Left renal pelvis (tissue), 4 donors: ENCODE measurements at places on chromosomes 7 and 10. TPM values are rescaled to one million over a fixed set of nuclear protein-coding genes. Genes with fewer than 3 reads are reported as not detected.

GRCh38 chr7:137895301-137896221 lies 48.8 kb upstream of the DGKI start:
- no peak for DNase-seq

- DNase-seq, result no peak
Observed at GRCh38 chr10:130882906-130883305, 428.6 kb downstream of the TCERG1L start.

GRCh38 chr7:119351320-119351719 lies 921.7 kb upstream of the KCND2 start:
- no peak for DNase-seq

DNA sequence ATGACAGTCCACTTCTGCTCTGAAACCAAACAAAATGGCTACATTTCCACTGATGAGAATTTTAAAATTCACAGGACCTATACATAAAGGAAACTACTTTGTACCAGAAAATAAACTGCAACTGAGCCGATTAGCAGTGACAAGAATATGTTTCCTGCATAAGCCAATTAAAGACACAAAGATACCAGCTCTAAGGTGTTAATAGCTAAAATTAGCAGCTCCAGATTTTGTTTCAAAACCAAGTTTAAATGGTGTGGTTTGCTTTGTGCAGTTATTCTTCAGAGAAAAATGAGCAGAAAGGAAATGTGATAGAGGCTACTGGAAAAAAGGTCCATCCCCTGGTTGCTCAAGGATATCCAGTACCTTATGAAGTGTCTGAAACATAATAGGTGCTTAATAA lies 123.2 kb downstream of the ANK3 start:
- DNase-seq, result no peak

DNA sequence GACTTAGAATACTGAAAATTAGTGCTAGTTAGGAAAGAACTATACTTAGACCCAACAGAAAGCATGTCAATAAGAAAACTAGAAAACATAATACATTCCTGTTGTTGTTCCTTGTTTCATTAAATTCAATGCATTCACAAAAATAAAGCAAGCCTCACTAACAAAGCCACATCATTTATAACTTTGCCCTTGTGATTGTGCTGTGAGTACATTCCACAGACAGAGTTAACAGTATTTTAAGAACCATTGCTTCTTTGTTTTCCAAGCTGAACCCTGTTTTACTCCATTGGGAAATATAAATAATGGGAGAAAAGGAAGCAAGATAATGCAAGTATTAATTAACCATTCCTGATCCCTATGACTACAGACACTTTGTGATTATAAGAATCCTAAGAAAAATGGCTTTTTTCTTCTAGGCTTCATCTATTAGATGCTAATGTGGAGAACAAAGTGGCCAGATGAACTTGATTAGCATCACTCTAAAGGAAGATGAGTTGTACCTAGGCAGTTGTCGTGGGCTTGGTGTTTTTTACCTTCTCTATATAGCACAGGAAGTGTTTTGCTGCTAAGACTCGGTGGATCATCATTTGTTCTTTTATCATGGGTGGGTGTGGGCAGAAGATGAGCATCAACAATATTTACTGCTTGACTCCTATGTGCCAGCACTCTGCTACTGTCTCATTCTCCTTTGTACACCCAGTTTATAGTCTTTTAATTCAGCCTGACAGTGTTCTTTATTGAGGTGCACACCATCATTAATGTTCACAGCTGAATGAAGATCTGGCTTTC lies 34.2 kb upstream of the ZNRF2 start:
- no peak for DNase-seq

DNA sequence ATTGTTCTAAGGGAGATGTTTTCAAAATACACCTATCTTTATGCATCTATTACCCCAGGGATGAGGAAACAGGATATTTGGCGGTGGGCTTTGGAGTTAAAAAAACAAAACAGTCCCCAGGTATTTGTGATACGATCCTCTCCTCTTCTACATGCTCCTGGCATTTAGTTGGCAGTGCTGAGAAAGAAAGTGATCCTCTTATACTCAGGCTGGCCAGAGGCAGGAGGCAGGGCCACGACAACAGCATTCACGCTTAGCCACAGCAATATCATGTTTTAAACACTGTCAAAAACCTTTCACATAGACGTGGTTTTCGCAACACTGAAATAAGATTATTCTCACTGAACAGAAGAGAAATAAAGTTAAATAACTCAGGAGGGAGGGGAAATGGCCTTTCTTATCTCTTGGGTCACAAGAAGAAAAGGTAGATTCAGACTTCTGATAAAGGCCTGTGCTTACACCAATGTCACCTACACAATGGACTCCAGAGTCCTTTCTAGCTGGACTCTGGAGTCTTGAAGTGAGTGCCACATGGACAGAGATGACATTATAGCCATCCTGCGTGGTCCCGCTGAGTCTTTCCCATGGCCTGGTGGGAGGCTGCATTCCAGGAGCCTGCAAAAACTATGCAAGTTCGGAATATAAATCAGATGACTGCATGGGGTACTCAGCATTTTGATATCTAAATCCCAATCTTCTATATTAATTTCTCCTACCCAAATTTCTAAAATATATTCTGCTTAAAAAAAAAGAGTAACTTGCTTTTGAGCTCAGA lies 88.7 kb downstream of the PIP4K2A start:
- no peak for DNase-seq

- DNase-seq, result no peak
Observed at GRCh38 chr7:35366167-35367155, 112.6 kb upstream of the TBX20 start.

- no peak for DNase-seq
Observed at GRCh38 chr7:121985476-121986030, 112.6 kb downstream of the PTPRZ1 start.

DNA sequence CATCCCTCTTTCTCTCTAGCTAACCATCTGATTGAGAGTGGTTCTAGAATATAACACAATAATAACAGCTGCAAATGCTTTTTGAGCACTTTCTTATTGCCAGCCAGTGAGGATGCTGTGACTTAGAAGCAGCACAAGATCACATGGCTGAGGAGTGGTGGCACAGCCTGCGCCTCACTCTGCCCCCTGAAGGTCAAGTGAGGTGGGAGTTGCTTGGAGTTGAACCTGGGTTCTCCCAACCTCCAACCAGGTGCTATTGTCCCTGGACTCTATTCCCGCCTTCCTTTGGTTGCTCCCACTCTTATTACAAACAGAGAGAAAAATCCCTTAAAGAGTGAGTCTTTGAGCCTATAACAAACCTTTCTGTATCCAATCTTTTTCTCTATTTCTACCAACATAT lies 280.3 kb upstream of the PODXL start:
- DNase-seq, result no peak

GRCh38 chr10:122990278-122990677 lies 10.1 kb downstream of the PSTK start:
- no peak for DNase-seq

DNA sequence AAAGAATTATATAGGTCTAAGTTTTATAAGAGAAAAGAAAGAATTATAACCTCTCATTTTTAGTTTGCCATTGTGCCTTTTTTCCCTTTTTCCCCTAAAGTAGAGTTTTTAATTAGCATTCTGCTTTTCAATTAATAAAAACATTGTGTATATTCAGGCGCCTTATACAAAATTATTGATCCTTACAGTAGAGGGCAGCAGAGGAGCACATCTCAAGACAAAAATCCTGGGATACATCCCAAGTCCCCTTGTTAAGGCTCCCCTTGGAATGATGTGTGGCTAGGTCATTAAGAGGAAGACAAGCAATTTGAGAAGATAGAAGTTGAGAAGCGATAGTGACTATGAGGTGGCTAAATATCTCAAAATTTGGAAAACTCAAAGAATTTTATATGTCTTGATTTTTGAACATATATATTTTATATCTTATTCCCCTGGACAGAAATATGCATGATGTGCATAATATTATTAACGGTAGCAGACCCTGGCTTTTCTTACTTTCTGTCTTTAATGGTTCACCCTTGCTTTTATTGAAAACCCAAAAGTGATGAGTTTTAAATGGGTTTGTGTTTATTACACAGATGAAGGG lies 19.1 kb upstream of the TPK1 start:
- DNase-seq, result no peak

PAPSS2 gene
- 47.3 TPM for polyA plus RNA-seq

WNT16 gene
- not detected for polyA plus RNA-seq

SYT15 gene
- polyA plus RNA-seq, result 7.3 TPM

LRRD1 gene
- 0.40 TPM for polyA plus RNA-seq

TCF7L2 gene
- 47.8 TPM for polyA plus RNA-seq

HOXA9 gene
- polyA plus RNA-seq, result 111 TPM
